ENCODE measurements at places on chromosomes 6 and 20.

DNA sequence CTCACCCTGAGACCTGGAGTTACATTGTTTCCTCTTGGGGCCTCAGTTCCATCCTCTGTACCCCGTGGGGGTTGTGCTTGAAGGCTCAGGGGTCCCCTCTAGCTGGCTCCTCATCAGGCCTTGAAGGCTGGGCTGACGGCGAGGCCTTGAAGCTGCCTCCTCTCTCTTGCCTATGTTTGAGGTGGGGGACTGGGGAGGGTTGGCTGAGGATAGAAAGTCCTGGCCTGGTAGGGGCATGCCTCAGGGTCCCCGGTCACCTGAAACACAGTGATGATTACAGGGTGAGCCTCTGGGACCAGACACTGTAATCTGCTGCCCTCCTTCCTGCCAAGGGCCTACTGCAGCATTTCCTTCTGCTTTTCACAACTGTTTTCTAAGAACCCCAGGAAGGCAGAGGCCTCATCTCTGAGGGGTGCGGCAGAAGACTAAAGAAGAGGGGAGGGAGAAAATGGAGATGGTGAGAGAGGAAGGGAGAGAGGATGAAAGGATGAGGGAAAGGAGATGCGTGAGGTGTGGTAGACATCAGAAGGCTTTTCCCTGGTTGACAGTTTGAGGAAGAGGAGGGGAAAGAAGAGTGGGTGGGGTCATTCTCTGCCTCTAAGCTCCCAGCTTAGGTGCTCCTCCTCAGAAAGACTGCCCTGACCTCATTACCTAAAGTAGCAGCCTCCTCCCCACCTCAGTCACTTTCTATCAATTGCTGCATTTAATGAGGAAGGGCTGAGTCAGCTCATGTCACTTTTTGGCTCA is 29.7 kb downstream of the VEGFA start:
- DNase-seq, result no peak

GRCh38 chr6:82843291-82843885 is 222.3 kb downstream of the UBE3D start:
- no peak for DNase-seq

- no peak for DNase-seq
Observed at GRCh38 chr6:33845031-33845745, 41.4 kb upstream of the MLN start.

DNA sequence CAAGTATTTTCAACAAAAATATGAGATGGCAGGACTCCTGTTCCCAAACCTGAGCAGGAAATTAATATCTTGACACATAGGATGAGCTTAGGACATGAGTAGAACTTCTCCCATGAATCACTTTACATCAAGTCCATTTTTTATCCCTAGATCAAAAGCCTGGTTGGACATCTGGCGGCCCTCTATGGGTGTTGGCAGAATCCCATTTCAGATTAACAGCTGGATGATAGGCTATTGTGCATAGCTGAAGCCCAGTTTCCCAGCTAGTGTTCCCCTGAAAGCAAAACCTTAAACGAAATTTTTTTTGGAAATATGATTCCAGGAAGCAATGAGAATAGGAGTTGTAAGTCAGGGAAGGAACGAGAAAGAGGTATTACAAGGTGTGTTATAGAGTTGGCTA is 449.4 kb upstream of the CHD6 start:
- DNase-seq, result no peak

DNA sequence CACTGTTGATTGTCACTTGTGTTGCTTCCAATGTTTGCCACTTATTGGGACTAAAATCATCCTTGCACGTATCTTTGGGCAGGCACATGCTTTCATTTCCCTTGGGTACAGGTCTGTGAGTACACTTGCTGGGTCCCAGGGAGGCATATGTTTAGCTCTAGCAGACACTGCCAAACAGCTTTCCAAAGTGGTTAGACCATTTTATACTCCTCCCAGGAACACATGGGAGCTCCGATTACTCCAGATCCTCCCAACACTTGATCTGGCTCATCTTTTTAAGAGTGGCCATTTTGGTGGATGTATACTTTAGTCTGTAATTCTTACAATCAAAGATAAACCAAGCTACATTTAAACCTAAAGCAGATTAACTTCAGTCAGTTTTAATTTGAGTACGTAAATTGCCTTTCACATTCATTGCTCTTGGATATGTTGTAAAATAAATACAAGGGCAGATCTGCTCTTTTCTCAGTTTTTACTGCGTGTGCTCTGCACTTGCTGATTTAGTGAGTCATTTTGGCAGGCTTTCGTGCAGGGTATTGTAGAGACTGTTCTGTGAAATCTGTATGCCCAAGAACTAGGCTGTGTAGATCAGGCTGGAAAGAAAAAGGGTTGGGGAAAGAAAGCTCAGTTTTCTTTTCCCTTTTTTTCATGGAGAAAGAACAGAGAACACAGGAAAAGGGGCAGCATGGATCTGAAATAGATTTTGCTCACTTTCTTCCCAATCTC is 19.5 kb downstream of the SLC22A1 start:
- DNase-seq, result no peak

DNA sequence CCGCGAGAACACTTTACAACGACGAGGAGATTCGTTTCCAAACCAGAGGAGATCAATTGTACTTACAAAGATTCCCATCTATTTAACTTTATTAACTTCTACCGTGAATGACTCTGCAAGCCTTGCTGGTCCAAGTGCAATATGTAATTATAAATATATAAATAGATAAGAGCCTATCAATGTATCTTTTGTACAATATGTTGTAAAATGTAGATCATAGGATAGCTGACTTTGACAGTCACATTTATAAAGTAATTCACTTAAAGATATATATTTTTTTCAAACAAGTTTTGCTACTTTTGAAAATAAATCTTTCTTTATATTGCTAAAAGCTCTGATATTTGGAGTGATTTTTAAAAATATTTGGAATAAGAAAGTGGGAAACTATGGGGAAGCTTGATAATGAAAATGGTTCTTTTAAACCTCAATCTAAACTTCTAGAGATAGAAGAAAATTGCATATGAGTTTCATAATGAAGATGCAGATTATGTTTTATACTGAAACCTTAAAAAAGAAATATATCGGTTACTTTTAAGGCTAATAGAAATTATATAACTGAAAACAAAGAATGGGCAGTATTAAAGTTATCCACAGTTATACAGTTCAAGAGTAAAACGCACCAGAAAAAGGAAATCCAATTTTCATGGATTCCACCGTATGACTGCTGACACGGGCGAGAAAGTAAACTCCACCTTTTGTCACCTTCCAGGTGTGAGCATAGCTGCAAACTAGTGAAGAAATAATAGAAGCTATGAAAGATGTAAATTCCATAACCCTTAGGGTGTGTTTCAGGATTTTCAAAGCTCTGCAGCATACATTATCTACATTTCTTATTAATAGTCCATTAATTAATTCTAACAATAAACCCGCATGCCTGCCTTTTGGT is 3.3 kb downstream of the TCF21 start:
- DNase-seq, result no peak

DNA sequence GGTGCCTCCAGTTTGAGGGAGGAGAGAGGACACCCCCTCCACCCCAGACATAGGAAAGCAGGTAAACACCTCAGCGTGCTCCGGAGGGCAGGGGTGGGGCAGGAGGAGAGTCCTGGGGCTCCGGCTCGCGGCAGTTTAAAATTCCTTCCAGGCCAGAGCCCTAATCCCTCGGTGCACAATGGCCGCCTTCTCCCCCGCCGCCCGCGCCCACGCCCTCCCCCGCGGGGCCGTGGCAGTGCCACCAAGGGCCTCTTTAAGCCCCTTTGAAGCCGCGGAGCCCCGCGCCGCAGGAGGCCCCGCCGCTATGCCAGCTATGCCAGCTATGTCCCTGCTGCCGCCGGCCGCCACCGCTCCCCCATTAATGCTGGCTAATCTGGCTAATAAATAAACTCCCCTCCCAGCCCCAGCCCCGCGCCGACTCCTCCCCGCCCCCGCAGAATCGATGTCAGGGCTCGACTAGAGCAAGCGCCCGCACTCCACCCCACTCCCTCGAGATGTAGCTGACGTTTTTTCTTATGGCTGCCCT is 125.1 kb downstream of the MRPL14 start:
- DNase-seq, result peak; percentile 57

- DNase-seq, result no peak
Observed at GRCh38 chr20:32208499-32209154, 947 bp downstream of the POFUT1 start.

GRCh38 chr6:120826253-120826652 is 508.0 kb downstream of the TBC1D32 start:
- DNase-seq, result no peak

- DNase-seq, result no peak
Observed at GRCh38 chr20:57392512-57393271, 1.5 kb downstream of the RBM38 start.

DNA sequence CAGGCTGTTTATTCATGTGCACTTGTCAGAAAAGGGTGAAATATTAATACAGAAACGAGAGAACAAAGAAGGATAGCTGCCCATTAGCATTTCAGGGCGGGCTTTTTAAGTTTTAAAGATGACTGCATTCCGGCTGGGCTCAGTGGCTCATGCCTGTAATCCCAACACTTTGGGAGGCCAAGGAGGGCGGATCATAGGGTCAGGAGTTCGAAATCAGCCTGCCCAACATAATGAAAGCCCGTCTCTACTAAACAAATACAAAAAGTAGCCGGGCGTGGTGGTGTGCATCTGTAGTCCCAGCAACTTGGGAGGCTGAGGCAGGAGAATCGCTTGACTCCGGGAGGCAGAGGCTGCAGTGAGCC is 130.5 kb downstream of the HFE start:
- DNase-seq, result no peak

DNA sequence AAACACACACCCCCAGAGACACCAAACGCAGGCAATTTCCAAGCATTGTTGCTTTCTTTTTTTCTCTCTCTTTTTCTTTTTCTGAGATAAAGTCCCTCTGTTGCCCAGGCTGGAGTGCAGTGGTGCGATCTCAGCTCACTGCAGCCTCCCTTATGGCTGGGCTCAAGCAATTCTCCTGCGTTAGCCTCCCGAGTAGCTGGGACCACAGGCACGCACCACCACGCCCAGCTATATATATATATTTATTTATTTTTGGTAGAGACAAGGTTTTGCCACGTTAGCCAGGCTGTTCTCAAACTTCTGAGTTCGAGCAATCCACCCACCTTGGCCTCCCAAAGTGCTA is 14.0 kb upstream of the SRSF3 start:
- DNase-seq, result no peak

Data from left hindlimb (tissue), 1 donor.